ENCODE measurements at places on chromosomes 13 and 19.

- DNase-seq = no peak
Measured at GRCh38 chr19:28840891-28841290, 372.1 kb downstream of the UQCRFS1 start.

GRCh38 chr13:50244713-50245574 is 229.7 kb downstream of the KCNRG start:
- DNase-seq = no peak

- no peak for DNase-seq
Measured at GRCh38 chr13:29520671-29521070, 74.8 kb downstream of the SLC7A1 start.

- DNase-seq = no peak
Measured at GRCh38 chr19:57643734-57644133, 10.8 kb downstream of the ZNF211 start.

GRCh38 chr19:1591421-1592023 is 1.1 kb downstream of the MBD3 start:
- no peak for DNase-seq

DNA sequence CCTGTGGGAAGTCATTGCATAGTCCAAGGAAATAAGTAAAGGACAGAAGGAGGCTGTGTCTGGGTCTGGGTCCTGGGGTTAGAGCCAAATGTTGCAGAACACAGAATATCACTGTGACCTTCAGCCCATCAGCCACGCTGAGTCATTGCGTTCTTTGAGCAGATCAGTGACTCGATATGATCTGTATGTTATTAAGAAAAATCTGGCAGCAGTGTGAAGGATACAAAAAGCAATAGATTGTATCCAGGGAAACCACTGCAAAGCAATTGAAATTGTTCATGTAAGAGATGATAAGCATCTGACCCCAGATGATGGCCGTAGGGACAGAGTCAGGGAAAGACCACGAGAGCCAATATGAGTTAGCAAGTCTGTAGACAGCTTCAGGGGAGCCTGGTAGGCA is 1575.1 kb upstream of the SLC10A2 start:
- DNase-seq = no peak

GRCh38 chr19:6374161-6374709 is 1.5 kb downstream of the PSPN start:
- DNase-seq = no peak

DNA sequence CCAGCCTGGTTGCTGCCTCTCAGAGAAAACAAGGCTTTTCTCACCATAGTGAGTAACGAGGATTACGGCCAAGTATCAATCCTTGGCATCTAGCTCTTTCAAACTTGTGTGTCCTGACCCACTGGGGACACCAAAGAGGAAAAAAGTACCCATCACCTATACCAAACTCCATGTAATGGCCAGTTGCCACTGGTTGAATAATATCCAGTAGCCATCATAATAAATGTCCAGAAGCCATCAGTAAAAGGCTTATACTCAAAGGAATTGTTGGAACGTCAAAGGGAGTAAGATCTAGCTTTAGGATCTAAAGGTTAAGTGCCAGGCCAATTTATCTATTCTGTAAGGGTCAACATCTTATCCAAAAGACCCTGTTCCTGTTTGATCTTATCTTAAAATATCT is 91.1 kb downstream of the PTPRS start:
- DNase-seq = no peak

- DNase-seq = no peak
Measured at GRCh38 chr13:75222031-75222430, 259.9 kb downstream of the TBC1D4 start.

Data from stimulated activated CD8-positive, alpha-beta memory T cell treated with anti-CD3 and anti-CD28 coated beads, Interleukin-4, amount 100 ng/mL, for 1 hour (primary cell).